ENCODE measurements at places on chromosomes 6 and 20.

- no peak for DNase-seq
These were observed 177.8 kb upstream of the TAB2 start for GRCh38 chr6:149139782-149140136.

DNA sequence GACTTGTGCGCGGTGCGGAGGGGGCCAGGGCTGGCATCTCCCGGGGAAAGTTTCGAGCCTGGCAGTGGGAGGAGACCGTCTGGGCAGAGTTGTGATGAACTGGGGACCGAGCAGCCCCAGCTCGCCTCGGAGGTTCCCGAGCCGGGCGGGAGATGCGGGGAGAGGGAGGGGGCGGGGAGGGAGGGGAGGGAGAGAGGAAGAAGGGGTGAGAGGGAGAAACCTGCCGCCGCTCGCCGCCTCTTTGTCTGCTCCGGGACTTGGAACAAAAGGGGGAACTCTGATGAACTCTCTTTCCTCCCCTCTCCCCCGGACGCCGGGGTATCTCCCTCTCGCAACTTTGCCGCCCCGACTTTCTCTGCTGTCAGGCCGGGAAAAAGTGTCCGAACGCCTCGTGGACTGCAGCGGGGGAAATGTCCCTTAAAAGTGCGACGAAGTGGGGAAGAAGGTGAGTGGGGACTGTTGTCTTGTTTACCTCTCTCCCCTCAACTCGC lies 72.7 kb downstream of the SOX4 start:
- DNase-seq: peak; percentile 22

DNA sequence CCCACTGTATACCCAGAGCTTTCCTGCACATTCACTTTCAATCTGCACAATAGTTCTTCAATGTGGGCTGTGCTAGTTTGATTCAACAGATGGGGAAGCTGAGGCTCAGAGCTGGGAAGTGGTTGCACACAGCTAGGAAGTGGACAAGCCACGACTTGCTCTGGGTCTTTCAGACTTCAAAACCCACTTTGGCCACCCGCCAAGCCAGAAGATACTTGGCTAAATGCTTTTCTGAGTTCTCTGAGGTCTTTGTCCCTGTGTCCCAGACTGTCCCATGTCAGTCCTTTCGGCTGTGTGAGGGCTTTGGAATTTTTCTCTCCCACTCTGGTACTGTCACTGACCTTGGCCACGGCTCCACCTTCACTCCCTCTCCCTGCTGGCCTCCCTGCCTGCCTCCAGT lies 10.6 kb downstream of the PDYN start:
- DNase-seq: no peak

DNA sequence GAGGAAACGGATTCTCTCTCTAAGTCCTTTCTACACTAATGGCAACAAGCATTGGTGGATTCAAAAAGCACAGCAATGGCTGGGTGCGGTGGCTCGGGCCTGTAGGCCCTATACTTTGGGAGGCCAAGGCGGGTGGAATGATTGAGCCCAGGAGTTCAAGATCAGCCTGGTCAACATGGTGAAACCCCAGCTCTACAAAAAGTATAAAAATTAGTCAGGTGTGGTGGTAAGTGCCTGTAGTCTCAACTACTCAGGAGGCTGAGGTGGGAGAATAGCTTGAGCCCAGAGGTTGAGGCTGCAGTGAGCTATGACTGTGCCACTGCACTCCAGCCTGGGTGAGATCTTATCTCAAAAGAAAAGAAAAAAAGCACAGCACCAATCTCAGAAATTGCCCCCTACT lies 19.3 kb downstream of the PAQR8 start:
- no peak for DNase-seq

Data from GM12865 (cell line).